Muscle of leg (tissue), 16 donors: ENCODE measurements at places on chromosomes 11 and 22. TPM values are rescaled to one million over a fixed set of nuclear protein-coding genes. Genes with fewer than 3 reads are reported as not detected.

The FAM83F gene
- 0.27 TPM for polyA plus RNA-seq

- peaks cover 7% of the 10 kb centered on the region for H3K4me1 ChIP-seq
- DNase-seq, result peak; percentile 35
- H3K27ac ChIP-seq, result peak overlapping the region; percentile 7
- no peaks in the 10 kb centered on the region for H3K36me3 ChIP-seq
These were observed 147.7 kb upstream of the LARGE1 start for GRCh38 chr22:34068001-34068400.

The CALCA gene
- polyA plus RNA-seq, result not detected

The CD6 gene
- 0.32 TPM for polyA plus RNA-seq

- peaks cover 5% of the 10 kb centered on the region for H3K4me1 ChIP-seq
- no peak overlapping the region for H3K27ac ChIP-seq
- H3K36me3 ChIP-seq, result peaks cover 8% of the 10 kb centered on the region
These were observed 193.7 kb upstream of the NARS2 start for GRCh38 chr11:78768345-78768744.
